ENCODE measurements at places on chromosomes 6 and 20.

DNA sequence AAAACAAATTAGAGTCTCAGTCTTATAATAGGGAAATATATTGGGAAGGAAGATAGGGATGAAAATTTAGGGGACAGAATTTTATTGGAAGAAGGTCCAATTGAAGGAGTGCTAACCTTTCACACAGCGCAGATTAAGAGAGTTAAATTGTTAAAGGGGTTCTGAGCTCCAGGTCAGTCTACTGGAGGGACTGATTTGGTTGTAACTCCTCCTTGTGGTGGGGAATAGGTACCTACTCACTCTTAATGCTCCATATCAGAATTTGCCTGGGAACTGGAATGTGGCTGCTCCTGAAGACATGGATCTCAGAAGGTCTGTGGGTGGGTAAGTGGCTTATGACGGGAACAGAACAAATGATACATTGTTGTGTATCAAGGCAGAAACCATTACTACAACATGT lies 143.5 kb downstream of the FLRT3 start:
- DNase-seq, result no peak

- DNase-seq, result no peak
Observed at GRCh38 chr6:83310046-83310445, 116.9 kb downstream of the RWDD2A start.

DNA sequence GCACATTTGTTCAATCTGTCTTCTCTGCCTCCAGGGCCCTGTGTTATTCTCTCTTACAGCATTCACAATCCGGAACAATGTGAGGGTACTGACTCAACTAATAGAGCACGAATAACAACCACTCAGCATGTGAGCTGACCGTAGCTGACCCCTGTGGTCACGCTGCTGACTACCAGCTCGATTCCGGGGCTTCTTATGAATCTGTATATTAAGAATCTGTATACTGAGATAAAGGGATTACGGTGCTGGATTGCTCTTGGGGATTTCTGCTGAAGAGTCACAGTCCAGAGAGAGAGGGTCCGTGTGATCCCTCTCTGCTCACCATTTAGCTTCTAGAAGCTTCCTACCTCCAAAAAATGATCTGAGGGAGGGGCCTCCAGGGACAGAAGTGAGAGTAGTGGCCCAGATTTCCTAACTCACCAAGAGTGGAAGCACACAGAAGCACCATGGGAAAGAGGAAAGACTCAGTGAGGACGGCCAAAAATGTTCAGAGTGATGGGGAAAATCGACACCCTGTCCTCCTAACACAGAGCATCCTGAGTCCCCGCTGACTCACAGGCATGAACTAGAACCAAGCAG lies 156.2 kb downstream of the THBS2 start:
- DNase-seq, result peak; percentile 98

- peak; percentile 56 for DNase-seq
Observed at GRCh38 chr20:51661609-51662178, 106.5 kb downstream of the ATP9A start.

DNA sequence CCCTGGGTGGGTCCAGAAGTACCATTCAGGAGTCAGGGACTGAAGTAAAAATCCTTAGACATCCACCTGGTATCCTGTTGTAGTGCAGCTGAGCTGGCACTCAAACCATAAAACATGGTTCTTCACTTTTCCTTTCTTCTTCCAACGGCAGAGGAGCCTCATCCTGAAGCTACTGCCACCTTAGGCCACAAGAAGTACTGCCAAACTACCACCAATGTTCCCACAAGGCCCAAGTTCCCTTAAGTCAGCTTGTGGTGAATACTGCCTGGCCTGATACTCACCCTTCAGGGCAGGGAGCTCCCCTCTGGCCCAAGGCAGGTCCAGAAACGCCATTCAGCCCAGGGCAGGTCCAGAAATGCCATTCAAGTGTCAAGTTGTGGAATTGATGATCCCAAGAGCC lies 1053.4 kb upstream of the CITED2 start:
- no peak for DNase-seq

DNA sequence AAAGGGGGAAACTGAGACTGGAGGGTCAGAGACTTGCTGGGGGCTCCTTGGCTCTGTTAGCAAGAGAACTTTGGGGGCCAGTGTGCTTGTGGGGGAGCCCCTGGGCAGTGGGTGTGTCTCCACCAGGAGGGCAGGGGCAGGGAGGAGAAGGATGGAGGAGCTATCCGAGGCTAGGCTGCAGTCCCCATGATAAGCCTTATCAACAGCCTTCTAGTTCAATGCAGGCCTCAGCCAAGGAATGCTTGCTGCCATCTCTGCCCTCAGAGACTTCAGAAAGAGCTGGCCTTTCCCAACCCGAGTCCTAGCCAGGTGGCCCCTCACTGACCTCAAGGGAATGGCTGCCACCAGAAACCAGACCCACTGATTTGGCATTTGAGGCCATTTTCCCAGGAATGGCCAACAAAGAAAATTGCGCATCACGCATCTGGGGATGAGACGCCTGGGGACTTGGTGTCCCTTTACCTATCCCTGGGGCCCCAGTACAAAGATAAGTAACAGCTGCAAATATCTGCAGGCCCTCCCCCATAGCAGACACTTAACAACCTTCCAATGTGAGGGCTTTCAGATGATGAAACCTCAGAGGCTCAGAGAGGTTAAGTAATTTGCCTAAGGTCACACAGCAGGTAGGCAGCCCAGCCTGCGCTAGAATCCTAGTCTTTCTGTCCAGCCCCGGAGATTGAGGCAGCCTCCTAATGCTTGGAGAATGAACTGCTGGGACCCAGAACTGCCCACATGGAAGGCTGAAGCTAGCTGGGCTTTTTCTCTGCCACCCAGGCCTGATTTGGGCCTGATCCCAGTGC lies 4.9 kb downstream of the TGM2 start:
- no peak for DNase-seq

DNA sequence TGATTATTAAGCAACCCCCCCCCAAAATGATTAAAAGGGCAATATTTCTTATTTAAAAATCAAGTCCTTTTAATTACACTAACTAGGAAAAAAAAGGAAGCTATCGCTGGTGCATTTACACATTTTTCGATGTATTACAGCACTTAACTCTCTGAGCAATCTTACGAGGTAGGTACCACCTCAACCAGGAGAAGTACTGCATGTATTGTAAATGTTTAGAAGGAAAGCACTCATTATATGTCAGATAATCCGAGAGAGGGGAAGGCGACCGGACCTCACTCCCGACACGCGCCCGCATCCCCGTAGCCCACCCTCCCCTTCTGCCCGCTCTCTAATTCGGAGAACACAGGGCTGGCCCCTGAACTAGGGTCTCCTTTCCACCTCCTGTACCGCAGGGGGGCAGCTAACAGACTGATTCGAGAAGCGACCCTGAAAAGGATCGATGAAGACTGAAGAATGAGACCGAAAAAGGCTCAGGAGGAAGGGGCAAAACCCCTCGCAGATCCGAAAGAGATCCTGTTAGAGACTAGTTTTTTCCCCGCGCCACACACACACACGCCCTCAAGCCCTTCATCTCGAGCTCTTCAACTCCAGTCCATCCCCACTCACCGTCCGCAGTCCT lies 337 bp downstream of the ESF1 start:
- DNase-seq, result no peak

DNA sequence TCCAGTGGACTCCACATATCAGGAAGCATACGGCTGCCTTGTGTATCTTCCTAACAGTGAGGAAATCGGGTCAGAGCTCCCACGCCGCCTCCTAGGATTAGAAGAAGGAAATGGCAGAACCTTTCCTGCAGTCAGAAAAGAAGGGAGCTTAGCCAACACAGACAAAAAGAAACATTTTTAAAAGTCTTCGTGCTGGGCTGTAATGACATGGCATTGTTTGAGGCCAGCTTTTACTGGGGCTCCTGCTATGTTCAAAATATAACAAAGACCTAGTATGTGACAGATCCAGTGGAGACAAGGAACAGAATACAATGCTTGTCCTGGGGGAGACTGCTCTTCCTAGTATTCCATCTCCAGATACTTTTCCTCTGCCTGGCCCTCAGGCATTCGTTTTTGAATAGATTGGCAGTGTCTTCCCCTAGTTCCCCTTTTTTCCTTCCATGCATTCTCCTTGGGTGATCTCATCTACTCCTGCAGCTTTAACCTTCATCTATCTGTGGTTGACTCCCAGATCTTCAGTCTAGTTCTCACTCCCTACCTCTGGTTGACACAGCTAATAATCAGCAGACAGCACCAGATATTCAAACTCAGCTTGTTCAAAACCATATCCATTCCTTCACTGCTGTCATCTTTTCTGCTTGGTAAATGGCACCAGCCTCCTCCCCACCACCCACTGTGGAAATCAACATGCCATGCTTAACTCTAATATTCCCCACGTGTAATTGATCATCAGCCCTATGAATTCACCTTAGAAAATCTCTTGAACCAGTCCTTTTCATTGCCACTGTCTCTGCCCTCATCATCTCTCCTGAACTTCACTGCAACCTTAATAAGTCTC lies 94.5 kb upstream of the VSTM2L start:
- no peak for DNase-seq

DNA sequence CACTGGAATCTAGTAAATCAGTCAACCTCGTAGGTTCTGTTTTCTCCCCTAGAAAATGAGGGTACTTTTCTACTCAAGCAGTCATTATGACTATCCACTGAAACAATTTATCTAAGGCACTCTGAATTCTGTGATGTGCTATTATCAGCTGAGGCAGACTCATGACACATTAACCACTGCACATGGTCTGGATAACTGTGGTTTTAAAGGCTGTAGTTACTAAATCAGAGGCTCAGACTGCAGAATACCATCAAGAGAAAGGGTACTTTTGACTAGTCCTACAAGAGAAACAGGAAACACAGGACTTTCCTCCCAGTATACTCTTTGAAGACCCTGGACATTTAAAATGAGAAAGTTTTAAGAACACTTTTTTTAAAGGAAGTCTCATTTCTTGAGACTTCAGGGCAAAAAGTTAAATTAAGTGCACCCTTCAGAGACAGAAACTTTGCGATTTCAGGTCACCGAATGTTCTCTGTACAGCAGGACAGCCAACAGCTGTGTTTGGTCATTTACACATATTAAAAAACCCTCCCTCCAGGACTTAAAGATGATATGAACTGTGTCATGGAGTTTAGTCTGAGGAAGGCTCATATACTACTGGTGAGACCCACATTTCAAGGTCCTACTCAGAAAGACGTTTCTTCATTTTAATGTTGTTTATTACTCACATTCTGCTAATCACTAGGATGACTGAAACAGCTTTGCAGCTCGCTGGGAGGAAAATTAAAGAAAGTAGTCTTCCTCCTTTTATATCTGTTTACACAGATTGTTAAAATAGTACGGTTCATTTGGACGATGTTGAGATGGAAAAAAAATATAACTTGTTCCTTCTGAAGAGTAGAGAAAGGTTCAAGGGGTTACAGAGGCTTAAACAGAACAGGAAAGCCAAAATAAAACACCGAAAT lies 19.9 kb downstream of the ATXN1 start:
- peak; percentile 82 for DNase-seq

DNA sequence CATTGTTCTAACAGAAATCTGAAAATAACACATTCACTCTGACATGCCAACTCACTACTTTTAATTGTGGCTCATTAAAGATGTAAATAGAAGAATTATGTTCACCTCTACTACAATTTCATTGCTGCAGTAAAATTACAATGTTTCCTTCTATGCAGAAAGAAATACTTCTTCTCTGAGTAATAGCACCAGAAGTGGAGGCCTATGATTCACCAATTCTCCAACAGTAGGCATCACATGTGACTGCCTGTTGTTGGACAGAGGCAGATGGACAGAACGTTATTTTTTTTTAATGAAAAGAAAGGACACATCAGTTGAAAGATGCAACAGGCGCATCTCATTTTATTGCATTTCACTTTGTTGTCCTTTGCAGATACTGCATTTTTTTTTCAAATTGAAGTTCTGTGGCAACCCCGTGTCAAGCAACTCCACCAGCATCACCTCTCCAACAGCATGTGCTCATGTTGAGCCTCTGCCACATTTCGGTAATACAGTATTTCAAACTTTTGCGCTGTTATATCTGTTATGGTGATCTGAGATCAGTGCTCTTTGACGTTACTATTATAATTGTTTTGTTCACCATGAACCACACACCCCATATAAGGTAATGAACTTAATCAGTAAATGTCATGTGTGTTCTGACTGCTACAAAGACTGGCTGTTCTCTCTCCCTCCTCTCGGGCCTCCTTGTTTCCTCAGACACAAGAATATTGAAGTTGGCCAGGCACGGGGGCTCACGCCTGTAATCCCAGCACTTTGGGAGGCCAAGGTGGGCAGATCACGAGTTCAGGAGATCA lies 121.4 kb downstream of the ATXN1 start:
- peak; percentile 73 for DNase-seq

DNA sequence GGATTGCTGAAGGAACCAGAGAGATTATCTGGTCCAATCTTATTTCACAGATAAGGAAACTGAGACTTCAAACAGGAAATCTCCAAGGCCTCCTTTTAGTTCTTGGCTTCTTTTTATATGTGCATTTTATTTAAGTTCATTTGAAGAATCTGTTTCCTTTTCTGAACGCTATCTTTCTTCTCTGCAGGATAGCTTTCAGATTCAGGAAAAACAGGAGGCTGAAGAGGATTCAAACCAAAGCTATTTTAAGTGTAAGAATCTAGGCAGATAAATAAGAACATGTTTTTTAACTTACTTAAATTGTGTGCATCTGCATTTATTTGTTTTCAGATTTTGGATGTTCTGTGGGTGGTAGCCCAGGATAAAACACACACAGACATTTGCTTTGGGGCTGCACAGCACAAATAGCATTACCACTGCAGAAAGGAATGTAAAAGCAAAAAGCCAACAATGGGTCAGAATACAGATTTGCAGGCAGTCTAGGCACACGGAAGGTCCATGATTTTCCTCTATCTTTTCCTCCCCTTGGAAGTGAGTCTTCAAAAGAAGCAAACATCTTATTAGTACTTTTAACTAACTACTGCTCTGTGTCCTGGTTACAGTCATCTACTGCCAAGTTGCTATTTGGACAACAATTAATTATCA lies 188.8 kb upstream of the TBX18 start:
- no peak for DNase-seq

DNA sequence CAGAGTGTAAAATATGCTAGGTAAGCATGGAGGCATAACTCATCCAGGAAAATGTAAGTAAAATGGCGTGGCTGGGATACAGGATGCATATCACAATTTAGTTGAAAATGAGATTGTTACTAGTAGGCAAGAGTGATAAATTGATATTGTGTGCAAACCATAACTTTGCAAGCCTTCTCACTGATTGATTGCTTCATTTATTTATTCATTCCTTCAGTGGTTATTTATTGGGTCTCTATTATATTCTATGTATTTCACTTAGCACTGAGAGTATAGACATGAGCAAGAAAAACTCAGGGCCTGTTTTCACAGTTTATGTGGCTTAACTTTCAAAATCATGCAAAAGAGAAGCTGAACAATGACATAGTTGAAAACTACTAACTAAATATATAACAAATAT lies 241.0 kb upstream of the EYS start:
- no peak for DNase-seq

GRCh38 chr6:128572294-128572693 lies 51.9 kb upstream of the PTPRK start:
- DNase-seq, result no peak

- DNase-seq, result no peak
Observed at GRCh38 chr6:21937466-21937865, 343.9 kb downstream of the SOX4 start.

DNA sequence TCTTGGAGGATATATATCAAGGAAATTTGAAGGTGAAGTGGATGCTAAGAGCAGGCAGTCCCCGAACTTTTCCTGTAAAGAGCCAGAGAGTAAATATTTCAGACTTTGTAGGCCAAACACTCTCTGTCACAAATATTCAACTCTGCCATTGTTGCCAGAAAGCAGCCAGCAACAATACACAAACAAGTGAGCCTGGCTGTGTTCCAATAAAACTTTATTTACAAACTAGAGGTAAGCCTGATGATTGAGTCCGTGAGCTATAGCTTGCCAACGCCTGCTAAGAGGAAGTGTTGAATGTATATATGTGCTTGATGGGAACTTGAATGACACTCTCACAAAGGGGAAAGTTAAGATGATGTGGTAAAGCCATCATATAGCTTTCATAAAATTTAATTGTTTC lies 166.0 kb upstream of the PLN start:
- no peak for DNase-seq

All from retinal pigment epithelial cell (primary cell).